ENCODE measurements at places on chromosomes 5 and 9.
A peak's percentile ranks its signal among the peaks of the same experiment; 100 is the strongest.

GRCh38 chr9:13750061-13750460 lies 470.6 kb upstream of the MPDZ start:
- peak; percentile 92 for DNase-seq

DNA sequence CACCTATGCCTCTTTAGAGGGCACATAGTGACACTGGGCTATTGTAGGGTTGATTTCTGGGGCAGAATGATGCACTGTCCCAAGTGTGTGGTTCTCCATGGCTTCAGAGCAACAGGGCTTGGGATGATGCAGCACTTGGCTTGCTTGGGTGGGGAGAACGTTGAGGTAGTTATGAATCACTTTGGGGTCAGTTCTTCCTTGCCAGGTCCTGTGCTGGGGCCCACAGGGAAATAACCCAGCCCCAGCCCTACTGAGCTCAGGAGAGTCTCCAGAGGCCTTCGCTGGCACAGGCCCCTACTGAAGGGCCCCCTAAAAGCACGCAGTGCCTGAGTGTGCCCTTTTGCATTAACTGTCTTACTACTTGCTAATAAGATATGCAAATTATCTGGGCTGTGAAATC lies 24.2 kb downstream of the JADE2 start:
- DNase-seq = peak; percentile 68

- no peak for DNase-seq
Measured at GRCh38 chr5:83433891-83434290, 37.7 kb upstream of the VCAN start.

- no peak for DNase-seq
Measured at GRCh38 chr9:112838342-112838741, 52.3 kb downstream of the SLC46A2 start.

DNA sequence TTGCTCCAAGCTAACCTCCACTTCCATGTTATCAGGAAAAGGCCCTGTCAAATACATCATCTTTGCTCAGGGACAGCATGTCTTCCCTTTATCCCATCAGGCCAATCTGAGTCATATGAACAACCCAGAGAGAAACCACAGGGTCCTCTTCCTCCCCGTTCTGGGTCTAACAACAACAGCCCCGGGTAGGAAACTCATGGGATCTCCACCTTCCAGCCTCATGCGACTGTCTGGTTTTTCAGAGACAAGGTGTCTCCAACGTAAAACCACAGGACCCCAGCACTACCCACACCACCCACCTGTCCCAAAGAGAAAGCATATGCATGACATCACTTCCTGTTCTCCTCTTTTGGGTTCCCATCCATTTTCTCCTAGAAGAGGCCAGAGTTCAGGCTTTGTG lies 217.9 kb downstream of the ENC1 start:
- DNase-seq = no peak

DNA sequence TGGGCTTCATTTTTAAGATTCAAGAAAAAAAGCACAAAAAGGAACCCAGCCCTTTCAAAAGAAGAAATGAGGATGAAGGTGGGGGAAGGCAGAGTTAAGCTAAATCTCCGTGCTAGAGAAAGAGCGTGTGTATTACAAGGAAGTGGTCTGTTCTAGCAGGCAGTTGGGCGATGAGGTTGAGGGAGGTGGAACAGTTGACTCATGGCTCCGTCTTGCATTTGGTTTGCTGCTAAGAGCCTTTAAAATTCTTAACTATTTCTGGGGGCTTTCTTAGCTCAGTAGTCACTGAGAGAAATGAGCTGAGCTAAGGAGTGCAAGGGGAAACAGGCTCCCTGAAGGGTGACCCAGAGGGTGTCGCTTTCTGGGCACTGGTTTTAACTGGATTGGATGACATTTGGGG lies 117.4 kb downstream of the GCNT1 start:
- peak; percentile 97 for DNase-seq

- no peak for DNase-seq
Measured at GRCh38 chr9:134492721-134493460, 148.7 kb upstream of the COL5A1 start.
